ENCODE measurements at places on chromosomes 1 and 21.

DNA sequence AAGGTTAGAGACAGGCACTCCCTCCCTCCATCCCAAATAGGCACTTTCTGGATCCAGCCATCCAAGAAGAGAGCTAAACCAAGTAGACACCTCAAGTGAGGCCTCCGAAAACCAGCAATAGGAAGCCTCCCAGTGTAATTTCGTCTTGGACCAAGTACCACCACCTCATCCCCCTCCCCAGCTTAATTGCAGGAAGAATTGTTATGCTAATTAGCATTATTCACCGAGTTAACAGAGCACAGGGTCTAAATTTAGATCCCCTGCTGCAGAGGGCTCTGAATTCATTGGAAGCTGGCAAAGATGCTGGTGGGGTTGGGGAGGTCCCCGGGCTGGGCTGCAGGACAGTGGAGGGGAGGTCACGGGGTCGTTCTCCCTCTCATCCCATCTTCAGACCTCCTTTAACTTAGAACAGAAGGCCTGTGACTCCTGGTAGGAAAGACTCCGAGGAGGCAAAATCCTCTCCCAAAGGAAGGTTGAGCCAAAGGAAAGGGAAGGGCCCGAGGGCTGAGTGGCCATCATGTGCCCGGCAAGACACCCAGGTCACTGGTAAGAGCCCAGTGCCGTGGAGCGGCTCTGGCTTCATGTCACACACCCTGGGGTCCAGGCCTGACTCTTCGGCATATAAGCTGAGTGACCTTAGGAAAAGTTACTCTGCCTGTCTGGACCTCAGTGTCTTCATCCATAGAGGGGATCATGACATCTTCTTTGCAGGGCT lies 209.2 kb upstream of the GRIK3 start:
- no peak for DNase-seq

GRCh38 chr1:185017338-185017737 lies 28.0 kb upstream of the RNF2 start:
- DNase-seq = no peak

DNA sequence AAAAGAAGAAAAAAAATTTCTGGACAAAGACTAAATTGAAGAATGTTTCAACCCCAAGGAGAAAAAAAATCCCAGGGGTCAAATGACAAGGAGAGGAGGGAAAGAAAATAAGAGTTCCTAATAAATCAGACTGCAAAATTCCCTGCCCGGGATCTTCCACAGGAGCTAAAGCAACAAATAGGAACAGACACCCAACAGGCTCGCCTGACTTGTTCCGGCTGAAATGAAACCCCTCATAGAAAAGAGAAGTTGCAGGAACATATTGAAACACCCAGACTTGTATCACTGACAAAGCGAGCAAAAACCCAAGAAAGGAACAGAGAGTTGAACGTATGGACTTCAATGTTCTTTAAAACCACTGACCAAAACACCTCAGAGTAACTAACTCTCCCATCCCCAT lies 123.0 kb downstream of the TIAM1 start:
- DNase-seq = no peak

DNA sequence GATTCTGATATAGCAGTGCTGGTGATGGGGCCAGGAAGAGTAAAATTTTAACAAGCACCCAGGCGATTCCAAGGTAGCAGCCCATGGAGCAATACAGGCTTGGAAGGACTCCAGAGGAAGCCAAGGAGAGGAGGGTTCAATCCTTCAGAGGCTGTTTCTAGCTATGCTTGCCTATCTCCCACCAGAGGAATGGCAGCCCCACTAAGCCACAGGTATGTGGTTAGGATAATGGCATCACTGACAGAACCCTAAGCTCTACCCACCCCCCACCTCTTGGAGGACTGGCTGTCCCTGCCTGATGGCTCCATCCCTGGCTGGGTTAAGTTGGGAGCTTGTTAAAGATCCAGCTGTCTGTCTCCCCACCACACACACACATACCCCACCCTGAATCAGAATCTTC lies 19.3 kb upstream of the PTAFR start:
- DNase-seq = no peak

- DNase-seq = no peak
Measured at GRCh38 chr21:42188663-42189062, 30.3 kb upstream of the ABCG1 start.

DNA sequence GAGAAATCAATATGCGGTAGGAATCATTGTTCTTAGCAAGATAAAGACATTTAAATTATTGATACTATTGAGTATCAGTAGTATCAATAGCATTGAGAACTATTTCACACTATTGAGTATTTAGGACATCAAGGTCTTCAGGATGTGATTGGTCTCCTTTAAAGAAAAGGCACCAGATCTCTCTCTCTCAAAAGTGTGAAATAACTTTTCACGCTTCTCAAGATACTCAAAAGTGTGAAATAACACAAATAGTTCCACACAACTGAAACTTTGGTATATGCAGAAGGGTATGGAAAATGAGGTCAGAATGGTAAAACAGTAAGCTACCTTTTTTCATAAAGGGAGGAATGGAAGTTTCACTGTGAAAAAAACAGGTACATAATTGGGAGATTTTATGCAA lies 6.7 kb upstream of the PYHIN1 start:
- DNase-seq = no peak

- peak; percentile 96 for DNase-seq
Measured at GRCh38 chr1:42462828-42463763, at the start of gene CCDC30. Gene CCDC30 (plus strand): TSS chr1:42463286. CDS start chr1:42480552, 17,266 bp downstream.

GRCh38 chr21:35506352-35506751 lies 457.2 kb upstream of the RUNX1 start:
- DNase-seq = no peak

GRCh38 chr1:15501208-15502032 lies 22.6 kb downstream of the CASP9 start:
- DNase-seq = peak; percentile 74

DNA sequence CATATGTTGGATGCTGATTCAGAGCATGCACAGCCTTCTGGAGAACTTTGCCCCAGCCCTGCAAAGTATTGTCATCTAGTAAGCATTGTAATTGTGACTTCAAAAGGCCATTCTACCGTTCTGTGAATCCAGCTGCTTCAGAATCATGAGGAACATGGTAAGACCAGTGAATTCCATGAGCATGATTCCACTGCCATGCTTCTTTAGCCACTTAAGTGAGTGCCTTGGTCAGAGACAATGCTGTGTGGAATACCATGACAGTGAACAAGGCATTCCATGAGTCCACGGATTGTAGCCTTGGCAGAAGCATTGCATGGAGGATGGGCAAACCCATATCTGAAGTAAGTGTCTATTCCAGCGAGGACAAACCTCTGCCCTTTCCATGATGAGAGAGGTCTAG lies 123.7 kb downstream of the S1PR1 start:
- DNase-seq = no peak

GRCh38 chr1:20850021-20850420 lies 62.9 kb upstream of the HP1BP3 start:
- no peak for DNase-seq

DNA sequence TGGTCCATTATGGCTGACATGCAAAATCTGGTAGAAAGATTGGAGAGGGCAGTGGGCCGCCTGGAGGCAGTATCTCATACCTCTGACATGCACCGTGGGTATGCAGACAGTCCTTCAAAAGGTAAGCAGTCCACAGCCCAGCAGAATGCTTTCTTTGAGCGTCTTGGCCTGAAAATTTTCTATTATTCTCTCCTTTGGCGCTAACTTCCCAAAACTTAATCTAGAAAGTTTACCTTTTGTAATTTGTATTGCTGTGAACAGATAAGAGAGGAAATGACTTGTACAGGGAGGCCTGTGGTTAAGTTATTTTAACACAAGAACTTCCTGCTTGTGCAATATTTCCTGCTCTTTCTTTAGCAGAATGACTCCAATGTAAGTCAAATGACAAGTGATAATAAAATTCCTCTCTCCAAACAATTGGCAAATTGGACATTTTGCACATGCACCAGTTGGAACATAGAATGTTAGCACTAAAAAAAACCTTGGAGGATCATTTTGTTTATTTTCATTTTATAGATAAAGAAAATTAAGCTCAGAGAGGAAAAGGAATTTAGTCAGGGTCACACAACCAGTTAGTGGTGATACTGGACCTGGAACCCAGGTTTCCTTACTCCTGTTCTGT lies 18.9 kb downstream of the CAP1 start:
- DNase-seq = no peak

DNA sequence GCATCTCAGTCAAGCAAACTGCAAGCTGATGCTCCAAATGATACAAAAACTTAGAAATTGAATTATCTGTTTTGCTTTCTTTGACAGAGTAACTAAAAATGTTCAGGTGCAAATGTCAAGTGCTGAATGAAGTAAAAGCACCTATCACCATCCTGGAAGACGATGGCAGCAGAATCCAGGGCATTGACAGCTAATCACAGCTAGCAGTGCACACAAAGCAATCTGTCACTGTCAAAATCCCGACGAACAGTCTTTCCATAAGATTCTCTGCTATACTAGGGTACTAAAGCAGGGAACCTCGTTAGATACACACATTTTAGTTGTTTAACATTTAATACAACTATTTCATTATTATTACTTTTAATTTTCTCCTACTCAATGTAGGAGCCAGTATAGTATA lies 233.3 kb downstream of the BRINP3 start:
- no peak for DNase-seq

DNA sequence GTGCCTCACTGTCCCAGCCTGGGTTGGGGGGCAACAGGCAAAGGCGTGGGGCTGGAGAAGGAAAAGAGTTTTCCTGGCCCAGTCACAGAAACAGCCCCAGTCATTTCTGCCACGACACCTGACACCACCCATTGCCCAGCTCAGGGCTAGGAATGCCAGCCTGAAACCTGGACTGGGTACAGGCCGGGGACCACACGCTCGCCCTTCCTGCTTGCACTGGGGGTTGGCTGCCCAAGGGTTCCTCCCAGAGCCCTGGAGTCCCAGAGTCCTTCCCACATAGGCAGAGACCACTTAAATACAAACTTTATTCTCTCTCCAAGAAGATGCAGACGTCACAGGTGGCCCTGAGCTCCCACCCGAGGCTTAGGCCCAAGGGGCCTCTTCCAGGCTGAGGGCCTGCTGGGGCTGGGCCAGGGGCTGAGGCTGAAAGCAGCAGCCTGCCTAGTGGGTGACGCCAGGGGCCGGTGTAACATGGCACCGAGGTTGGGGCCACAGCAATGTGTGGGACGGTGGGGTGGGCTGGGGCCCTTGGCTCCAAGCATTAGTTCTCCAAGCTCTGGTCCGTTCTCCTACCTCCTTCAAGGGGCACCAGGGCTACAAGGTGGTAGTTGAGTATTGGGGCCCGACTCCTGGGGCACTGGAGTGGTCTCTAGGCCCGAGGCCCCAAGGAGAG lies 1.6 kb downstream of the TMEM52 start:
- no peak for DNase-seq

DNA sequence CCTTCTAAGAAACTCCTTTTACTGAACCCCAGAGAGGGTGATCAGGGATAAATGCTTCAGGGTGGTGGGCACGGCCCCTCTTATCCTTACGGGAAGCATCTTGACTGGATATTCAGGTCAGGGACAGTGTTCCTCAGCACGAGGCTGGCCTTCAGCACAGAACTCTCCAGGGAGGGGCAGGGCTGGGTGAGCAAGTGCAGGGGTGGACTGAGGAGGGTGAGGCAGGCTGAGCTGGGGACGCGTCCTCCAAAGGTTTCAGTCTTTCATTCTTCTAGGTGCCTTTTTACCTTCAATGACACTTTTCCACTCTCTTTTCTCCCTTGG lies 52.3 kb downstream of the RASSF5 start:
- DNase-seq = no peak

DNA sequence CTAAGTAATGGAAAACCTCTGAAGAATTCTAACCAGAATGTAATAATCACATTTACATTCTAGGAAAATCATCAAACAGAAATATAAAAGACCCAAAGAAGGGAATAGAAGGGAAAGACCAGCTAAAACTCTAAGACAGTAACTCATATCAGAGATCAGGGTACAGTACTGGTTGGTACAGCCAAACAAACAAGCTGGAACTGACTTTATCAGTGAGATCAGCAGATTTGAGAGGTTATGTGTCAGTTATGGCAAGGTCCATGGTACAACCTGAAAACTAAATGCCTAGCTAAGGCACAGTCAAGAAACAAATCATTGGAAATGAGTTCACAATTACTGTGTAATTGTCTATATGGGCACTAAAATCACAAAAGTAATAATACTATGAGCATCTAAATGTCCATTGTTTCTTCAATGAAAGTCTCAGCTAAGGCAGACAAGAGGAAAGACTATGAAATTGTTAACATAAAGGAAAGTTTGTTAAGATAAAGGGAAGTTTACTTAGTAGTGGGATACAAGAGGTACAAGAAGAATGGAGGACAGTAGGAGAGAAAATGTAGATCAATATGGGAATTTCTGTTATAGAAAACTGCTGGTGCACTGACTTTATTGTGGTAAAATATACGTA lies 75.8 kb downstream of the TRIM33 start:
- no peak for DNase-seq

DNA sequence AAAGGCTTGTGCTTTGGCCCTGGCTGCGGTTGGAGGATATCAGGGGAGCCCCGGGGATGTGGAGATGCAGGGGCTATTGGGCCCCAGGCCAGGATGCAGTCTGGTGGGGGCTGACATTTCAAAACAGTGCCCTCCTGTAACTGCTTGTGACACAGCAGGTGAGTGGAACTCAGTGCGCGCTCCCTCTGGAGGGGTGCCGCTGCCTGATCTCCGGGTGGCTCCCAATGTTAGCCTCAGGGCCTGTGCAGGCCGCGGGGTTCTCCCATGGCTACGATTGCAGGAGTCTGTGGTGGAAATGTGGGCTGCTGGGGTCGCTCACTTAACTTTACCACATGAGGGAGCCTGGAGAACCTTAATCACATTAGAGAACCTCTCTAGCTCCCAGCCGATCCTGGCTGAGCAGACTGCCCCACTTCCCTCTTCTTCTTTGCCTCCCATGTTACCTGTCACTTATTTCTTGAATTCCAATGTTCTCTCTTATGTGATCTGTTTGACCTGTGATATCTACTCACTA lies 163.2 kb downstream of the FMN2 start:
- no peak for DNase-seq

DNA sequence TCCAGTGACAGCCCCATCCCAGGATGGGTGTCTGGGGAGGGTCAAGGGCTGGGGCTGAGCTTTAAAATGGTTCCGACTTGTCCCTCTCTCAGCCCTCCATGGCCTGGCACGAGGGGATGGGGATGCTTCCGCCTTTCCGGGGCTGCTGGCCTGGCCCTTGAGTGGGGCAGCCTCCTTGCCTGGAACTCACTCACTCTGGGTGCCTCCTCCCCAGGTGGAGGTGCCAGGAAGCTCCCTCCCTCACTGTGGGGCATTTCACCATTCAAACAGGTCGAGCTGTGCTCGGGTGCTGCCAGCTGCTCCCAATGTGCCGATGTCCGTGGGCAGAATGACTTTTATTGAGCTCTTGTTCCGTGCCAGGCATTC lies 24.2 kb downstream of the PCSK9 start:
- DNase-seq = no peak

- no peak for DNase-seq
Measured at GRCh38 chr1:101406271-101406670, 169.5 kb downstream of the S1PR1 start.

DNA sequence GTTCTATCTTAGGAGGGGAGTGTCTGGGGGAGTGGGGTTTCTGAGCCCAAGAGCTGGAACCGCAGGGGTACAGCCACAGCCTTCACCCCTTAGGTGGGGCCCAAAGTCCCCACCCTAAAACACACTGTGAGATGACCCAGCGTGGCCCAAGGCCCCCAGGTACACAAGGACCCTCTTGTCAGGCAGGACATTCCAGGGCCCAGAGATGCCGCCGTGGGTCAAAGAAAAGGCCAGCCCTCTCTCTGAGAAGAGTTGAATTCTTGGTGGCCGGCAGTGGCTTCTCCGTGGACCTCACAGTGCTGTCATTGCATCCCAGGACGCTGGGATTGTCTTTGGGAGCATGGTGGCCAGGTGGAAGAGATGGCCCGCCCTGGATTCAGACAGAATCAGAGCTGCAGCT lies 176.3 kb upstream of the C1orf174 start:
- no peak for DNase-seq

GRCh38 chr1:240619357-240619756 lies 7.4 kb upstream of the GREM2 start:
- DNase-seq = no peak

All from ecto neural progenitor cell (in vitro differentiated cells).